Adrenal gland (tissue), 19 donors: ENCODE measurements at places on chromosomes 3 and 15.

- DNase-seq = no peak
Measured at GRCh38 chr3:126459111-126459762, 16.5 kb downstream of the ZXDC start.

DNA sequence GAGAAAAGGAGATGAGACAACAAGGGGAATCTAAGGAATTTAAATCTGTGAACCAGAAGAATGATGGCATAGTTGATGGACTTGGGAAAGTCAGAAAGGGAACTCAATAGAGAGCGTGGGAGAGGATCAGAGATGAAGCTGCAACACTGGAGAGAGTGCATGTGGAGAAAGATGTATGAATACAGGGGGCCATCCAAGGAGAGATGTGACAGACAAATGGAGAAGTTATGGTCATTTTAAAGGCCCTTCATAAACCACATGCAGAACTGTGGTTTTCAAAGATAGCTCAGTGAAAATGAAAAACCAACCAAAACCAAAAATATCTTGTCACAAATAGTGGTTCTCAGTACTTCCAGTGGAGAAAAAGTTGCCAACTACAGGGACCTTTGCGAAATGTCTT, 265.2 kb downstream of the SUCLG2 start:
- DNase-seq = no peak

- no peak for DNase-seq
Measured at GRCh38 chr3:149417174-149417573, 39.7 kb upstream of the TM4SF1 start.

- no peak for DNase-seq
Measured at GRCh38 chr3:125622381-125622791, 27.1 kb upstream of the OSBPL11 start.

GRCh38 chr3:139629033-139629432, 48.7 kb downstream of the NMNAT3 start:
- no peak for DNase-seq

- DNase-seq = peak; percentile 67
Measured at GRCh38 chr3:40800343-40800742, 275.6 kb downstream of the ZNF621 start.

DNA sequence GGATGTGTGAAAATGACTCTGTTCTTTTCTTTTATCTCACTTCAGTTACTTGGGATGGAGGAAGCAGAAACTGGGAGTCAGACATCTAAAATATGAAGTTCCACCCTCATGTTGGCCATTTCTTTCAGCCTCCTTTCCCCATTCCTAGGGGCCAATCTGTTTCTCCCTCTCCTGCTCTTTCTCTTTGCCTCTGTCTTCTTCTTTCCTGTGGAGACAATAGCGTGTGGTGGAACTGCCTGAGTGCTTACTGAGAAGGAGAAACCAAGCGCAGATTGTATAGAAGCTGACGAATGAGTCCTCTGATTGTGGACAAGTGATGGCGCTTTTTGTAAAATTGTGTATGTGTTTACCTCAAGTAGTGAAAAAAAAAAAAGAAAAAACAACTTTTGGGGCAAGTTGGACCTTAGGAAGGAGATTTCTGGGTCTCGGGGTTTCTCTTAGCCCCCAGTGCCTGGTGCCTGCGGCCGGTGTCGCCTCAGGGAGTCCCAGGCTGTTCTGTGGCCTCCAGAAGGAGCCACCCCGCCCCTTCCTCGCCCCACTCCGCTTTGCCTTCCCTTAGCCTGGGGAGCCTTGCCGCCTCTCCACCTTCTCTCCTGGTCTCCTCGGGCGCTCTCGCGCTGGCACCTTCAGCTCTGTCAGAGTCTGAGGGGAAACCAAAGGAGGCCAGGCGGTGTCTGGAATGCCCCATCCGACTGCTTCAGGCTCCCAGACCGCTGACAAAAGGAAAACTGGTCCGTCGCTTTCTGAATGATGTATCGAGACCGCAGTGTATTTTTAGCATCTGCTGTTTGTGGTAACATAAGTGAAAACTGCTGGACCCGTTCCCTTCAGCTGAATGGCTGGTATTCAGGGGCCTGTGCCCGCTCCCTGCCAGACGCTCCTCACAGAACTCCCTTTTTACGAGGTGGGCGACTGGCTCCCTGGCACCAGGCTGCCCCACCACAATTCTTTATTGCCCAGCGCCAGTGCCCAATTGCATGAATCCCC, 30.1 kb downstream of the SCG5 start:
- DNase-seq = no peak

DNA sequence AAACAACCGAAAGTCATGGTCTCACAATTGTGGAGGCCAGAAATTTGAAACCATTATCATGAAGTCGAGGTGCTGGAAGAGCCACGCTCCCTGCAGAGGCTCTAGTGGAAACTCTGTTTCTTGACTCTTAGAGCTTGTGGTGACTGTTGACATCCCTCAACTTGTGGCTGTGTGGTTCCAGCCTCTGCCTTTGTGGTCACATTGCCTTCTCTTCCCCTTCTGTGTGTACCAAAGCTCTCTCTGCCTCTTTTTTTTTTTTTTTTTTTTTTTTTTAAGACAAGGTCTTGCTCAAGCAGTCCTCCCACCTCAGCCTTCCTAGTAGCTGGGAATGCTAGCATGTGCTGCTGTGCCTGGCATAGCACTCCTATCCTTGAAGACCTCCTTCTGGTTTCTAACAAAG, 48.7 kb upstream of the CRTC3 start:
- DNase-seq = no peak

DNA sequence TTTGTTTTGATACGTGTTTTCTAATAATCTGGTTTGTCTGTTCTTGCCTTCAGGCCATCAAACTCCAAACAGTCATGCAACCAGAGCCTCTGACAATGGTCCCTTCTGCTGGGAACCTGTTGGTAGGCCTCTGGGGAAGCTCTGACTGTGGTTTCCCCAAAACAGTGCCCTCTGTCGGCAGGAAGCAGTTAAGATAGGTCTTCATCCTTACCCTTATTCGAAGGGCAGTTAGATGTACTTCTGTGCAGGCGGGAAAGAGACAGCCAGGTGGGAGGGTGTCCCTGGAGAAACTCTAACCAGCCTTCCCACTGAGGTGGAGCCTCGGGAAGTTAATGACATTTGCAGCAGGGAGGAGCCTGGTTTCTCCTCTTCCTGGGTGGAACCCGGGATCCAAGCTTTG, 81.6 kb upstream of the CHMP2B start:
- DNase-seq = no peak

DNA sequence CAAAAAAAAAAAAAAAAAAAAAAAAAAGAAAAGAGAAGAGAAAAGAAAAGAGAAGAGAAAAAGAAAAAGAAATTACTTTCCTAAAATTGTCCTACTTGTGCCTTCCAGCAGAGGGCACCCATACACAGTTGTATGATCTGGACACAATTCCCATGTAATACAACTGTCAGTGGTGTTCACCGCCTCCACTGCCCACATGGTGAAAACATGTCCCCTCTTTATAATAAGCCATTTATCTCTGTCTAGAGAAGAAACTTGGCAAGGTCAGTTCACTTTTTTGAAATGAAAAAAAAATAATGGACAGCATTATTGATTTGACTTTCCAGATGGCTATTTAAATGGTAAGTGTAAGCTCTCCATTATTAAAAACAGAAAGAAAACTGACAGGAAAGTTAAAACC, 459.4 kb downstream of the GBE1 start:
- DNase-seq = peak; percentile 39

- DNase-seq = no peak
Measured at GRCh38 chr3:33578325-33579177, 138.3 kb upstream of the UBP1 start.

- no peak for DNase-seq
Measured at GRCh38 chr15:66224946-66225345, 28.6 kb downstream of the MEGF11 start.

DNA sequence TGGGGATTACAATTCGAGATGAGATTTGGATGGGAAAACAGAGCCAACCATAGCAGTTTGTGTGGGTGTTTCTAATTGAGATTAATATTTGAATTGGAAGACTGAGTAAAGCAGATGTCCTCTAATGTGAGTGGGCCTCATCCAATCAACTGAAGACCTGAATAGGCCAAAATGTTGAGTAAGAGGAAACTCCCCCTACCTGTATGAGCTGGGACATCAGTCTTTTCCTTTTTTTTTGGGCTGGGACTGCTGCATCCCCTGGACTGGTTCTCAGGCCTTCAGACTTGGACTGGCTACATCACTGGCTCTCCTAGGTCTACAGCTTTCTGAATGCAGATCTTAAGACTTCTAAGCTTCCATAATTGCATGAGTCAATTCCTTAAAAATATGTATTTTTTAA, 144.1 kb downstream of the CD47 start:
- no peak for DNase-seq

DNA sequence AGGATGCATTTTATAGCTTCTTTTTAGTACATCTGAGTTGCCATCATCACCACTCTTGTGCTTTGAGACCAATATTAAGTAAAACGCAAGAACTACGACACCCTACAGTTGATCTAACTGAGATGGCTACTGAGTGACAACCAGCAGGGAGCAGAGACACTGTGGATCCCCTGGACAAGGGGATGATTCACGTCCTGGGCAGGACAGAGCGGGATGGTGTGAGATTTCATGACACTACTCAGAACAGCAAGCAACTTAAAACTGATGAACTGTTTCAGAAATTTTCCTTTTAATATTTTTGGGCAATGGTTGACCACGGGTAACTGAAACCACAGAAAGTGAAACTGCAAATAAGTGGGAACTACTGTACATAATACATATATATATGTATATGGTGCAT, 299.2 kb downstream of the ADAMTS17 start:
- no peak for DNase-seq

DNA sequence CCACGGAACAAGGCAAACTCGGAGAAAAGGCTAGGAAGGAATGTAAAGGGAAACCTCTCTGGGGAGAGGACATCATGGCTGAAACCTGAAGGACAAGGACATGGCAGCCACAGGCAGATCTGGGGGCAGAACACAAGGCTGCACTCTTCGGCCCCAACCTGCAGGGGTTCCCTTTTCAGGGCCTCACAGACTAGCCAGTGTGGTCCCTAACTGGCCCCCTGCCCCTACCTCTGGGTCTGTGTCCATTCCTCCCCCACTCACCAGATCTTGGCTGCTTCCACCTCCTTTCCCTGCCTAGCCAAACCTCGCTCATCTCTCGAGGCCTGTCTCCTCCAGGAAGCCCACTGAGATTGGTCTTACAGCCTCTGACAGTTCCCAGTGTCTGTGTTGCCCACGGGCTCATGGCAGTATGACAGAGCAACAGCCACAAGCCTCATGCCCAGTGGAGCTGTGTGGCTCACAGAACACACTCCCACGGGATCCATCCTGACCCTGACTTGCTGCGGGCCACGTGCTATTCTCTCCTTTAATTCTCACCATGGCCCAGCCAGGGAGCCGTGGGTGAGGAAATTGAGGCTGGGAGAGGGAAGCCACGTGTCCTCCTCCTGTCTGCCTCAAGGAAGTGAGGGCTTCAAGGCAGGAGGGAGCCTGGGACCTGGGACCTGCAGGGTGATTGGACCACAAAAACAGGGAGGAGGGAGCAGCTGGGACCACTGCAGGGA, 26.5 kb downstream of the WNT7A start:
- DNase-seq = no peak

- no peak for DNase-seq
Measured at GRCh38 chr15:86756688-86757087, 677.0 kb downstream of the AGBL1 start.

DNA sequence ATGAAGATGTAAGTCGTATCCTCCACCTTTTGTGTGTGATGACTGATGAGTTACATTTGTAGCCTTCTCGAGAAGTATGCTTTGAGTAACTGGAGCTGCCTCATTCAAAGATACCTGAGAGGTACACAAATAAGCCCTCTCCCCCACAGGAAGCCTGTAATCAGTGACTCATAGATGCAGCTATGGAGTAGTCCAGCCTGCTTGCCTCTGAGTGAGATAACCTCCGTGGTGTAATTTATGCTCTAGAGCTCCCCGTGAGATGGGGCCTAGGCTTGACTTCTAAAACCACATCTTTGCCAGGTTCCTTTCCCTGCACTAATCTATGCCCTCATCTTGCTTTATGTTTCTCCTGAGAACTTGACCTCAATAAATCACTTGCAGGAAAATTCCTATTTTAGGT, 291.7 kb downstream of the SUCLG2 start:
- no peak for DNase-seq

DNA sequence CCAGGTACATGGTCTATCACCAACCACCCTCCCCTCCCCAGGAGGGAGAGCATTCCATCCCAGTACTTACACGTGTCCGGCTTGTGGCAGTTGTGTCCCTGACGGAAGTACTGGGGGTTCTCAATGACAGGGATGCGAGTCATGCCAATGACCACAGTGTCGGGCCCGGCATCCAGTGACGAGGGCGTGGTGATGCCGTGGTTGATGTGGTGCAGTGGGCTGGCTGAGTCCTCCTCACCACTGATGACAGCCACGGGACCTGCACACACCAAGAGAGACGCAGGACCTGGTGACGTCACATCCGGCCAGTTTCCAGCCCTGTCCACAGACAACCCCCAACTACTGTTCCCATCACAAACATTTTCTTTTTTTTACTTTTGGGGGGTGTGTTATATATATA, 223.8 kb downstream of the NTRK3 start:
- no peak for DNase-seq

DNA sequence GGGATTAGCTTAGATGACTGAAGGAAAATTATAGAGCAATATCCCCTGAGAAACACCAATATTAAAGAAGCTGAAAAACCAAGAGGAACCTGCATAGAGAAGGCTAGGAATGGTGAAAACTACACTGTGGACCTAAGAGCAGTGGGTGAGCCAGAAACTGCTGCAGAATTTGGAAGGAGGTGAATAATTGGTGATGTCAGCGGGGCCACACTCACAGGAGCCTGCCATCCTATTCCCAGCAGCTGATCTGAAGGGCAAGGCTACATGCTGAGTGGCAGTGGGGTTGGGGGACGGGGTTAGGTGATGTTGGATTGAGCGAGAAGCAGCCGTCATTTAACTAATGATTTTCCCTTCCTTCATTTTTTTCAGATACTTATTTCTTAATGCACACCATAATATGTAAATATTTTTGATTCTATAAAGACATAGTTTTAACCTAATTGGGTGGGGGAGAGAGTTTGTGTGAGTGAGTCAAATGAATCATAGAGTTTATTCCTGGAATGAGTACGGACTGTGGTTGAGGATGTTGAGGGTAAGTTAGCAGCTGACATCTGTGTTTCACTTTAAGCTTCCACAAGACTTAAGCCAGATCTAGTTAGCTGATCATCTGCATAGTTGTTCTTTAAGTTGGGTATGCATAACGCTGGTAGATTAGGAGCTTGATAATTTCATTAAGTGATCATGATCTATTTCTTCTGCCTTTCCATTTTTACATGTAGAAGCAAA, 222.8 kb downstream of the PTPRG start:
- no peak for DNase-seq
